Stimulated activated CD4-positive, alpha-beta T cell treated with anti-CD3 and anti-CD28 coated beads, TNF-alpha, amount 100 ng/mL, for 1 hour (primary cell): ENCODE measurements at places on chromosomes 16 and 17.

DNA sequence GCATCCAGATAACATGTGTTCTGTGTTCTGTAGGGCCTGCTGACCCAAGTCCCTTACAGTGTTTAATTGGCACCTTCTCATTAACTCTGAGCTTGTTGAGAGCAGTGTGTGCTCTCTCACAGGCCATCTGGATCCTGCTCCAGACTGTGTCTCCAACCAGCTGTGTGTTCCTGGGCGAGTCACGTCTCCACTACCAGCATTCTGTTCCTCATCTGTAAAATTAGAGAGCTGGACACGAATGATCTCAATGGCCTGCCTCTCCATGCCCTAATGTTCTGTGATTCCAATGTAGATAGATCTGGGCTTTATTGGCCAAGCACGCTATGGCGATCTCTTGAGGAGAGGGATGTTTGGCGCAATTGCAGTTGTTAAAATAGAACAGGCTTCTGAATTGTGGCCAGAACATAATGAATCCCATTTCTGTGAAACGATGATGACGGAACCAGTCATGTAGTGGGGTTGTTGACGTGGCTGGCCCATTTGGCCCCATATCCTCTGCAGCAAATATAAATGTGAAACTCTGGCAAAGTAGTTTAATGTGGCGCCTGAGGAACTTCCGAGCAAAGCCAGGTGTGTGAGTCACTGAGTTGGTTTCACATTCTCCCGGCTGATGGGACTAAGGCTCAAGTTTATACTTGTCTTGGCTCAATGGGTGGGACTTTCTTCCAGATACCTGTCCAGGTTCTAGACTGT is 22.2 kb downstream of the TBX4 start:
- no peak for DNase-seq

GRCh38 chr16:66858740-66859396 is 14.7 kb downstream of the CA7 start:
- DNase-seq: no peak

DNA sequence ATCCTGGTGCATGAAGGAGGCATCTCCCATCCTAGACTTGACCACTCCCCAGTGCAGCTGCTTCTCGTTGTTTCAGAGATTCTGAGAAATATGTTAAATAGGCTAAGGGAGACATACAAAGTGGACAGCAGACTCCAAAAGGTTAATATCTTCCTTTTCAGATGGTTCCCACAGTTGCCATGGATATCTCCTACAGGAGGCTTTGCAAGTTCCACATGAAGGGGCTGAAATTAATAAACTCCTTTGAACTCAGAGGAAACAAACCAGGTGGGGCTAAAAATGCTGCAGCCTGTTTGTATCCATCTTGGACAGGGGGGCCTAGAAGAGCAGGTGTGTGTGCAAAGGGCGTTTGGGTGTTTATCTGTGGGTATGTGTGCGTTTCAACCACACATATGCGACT is 257.4 kb upstream of the XYLT1 start:
- no peak for DNase-seq

DNA sequence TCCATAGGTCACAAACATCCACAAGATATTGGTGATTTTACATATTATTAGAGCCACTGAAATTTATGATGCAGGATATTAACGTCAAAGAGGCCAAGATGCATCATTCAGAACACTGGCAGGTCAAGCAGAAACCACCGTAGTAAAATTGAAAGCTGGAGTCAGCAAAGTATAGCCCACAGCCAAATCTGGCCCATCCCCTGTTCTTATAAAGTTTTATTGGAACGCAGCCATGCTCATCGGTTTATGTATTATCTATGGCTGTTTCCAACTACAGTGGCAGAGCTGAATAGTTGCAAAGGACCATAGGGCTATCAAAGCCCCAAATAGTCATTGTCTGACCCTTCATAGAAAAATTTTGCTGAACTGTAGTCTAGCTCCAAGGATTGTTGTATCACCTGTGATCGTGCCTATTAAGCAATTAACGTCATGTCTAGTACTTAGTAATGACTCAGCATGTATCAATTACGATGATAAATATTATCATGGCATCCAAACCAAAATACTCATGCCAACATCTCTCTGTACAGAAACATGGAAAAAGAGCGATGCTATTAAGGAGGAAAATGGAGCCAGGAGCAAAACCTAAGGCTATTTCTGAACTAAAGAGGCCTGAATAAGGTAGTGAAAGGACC is 165.6 kb downstream of the IRX3 start:
- no peak for DNase-seq

DNA sequence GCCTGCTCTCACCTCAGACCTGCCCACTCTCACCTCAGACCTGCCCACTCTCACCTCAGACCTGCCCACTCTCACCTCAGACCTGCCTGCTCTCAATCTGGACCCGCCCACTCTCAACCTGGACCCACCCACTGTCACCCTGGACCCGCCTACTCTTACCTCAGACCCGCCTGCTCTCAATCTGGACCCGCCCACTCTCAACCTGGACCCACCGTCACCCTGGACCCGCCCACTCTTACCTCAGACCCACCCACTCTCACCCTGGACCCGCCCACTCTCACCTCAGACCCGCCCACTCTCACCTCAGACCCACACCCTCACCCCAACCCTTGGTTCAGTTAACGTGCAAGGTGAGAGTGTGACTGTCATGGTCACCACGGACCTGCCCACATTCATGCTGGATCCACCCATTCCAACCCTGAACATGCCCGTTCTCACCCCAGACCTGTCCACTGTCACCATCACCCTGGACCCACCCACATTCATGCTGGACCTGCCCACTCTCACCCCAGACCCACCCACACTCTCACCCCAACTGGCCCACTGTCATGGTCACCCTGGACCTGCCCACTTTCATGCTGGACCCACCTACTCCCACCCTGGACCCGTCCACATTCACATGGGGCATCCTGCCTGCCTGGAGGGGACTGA is 31.2 kb upstream of the ENPP7 start:
- no peak for DNase-seq

DNA sequence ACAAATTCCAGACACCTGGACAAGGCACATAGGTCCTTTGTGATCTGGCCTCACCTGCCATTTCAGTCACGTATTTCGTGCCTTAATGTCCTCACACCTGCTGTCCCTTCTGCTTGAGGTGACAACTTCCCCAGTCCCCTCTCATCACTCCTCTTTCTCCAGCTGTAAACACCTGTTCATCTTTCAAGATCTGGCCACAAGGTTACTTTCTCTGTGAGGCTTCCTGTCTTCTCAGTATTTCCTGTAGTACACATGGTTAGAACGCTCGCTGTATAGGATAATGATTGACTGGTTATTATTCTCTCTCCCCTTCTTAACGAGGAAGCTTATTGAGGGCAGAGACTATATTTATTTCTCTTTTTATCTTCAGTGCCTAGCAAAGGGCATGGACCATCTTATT is 74.5 kb upstream of the PMFBP1 start:
- no peak for DNase-seq
